ENCODE measurements at places on chromosomes 12 and 14. TPM values are rescaled to one million over a fixed set of nuclear protein-coding genes. Genes with fewer than 3 reads are reported as not detected.

GALNT9 gene
- not detected for total RNA-seq

- no peak overlapping the region for H3K27ac ChIP-seq
- H3K4me1 ChIP-seq = no peaks in the 10 kb centered on the region
- DNase-seq = no peak
These were observed 458.7 kb downstream of the TMTC2 start for GRCh38 chr12:83145325-83145840.

DNA sequence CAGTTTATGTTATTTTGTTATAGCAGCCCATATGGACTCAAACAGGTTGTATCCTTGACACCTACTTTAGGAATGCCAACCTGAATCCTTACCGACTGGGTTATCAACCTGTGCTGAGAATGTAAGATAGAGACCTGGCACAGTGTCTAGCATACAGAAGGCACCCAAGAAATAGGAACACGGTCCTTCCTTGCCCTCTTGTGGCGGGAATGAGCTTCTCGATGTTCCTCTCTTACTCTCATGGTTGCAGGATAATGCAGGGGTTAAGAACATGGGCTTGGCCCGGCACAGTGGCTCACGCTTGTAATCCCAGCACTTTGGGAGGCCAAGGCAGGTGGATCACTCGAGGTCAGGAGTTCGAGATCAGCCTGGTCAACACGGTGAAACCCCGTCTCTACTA lies 6.5 kb downstream of the C12orf43 start:
- peaks cover 12% of the 10 kb centered on the region for H3K36me3 ChIP-seq
- DNase-seq = no peak
- no peaks in the 10 kb centered on the region for H3K27me3 ChIP-seq
- H3K4me1 ChIP-seq = peaks cover 6% of the 10 kb centered on the region
- no peak overlapping the region for H3K4me3 ChIP-seq

DNA sequence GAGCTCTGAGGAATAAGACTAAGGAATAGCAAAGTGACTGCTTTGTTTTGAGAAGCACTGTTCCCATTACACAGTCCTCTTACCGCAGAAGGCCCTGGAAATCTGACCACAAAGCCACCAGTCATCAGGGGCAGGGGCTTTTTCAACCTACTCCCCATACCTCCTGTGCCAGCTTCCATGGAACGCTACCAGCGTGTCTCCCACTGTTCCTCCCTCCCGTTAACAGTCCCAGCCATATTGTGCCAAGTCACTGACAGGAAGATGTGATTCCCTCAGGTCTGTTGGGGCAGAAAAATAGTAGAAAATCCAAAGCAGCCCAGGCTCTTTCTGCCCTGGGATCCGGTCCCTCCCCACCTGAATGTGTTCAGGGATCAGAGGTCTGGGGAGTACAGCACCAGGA lies 46.6 kb upstream of the VPS33A start:
- no peaks in the 10 kb centered on the region for H3K27me3 ChIP-seq
- no peak overlapping the region for H3K27ac ChIP-seq
- H3K4me3 ChIP-seq = no peak overlapping the region
- DNase-seq = no peak
- H3K4me1 ChIP-seq = no peaks in the 10 kb centered on the region

PRPF40B gene
- total RNA-seq = 18.0 TPM

GRCh38 chr12:106841510-106842302 lies 67.2 kb downstream of the RIC8B start:
- no peak for DNase-seq
- H3K27me3 ChIP-seq = no peaks in the 10 kb centered on the region
- no peak overlapping the region for H3K4me3 ChIP-seq
- peaks cover 3% of the 10 kb centered on the region for H3K36me3 ChIP-seq
- H3K27ac ChIP-seq = no peak overlapping the region

Data from activated naive CD8-positive, alpha-beta T cell treated with anti-CD3 and anti-CD28 coated beads, Interleukin-2, amount 10 ng/mL, durations not matched to agents 7 days and 5 days (primary cell).